ENCODE measurements at places on chromosomes 7 and 10.
A peak's percentile ranks its signal among the peaks of the same experiment; 100 is the strongest.

DNA sequence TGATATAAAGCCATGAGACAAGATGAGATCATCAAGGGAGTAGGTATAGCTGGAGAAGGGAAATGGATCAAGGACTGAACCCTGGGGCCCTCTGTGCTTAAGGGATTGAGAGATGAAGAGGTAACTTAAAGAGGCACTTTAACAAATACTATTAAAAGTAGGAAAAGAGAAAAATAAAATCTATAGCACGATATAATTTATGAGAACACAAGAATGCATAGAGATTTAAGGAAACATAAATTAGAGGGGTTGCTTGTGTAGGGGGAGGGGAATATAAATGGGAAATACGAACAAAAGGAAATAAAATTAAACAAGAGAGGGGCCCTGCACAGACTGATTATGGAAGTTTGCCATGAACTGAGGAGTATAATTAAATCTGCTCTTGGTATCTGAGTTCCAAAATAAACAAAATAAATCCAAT lies 15.6 kb upstream of the LRRC17 start:
- no peak for DNase-seq

DNA sequence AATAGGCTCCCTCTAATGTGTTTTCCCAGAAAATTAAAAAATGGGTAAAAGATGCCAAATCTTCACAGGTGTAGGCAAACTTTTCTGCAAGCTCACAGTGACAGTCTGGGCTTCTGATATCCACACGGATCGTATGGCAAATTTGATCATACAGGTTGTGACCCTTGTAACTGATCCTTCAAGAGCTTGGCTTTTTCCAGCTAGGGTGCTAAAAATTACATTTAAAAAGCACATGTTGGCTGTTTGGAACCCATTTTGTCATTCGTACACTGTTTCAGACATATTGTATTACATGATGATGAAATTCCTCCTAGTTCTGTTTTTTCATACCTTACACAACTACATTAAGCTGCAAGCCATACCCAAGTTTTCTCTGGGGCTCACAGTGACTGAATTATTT lies 138.7 kb downstream of the GFRA1 start:
- no peak for DNase-seq

GRCh38 chr10:69769395-69769992 lies 32.2 kb upstream of the COL13A1 start:
- DNase-seq: no peak

DNA sequence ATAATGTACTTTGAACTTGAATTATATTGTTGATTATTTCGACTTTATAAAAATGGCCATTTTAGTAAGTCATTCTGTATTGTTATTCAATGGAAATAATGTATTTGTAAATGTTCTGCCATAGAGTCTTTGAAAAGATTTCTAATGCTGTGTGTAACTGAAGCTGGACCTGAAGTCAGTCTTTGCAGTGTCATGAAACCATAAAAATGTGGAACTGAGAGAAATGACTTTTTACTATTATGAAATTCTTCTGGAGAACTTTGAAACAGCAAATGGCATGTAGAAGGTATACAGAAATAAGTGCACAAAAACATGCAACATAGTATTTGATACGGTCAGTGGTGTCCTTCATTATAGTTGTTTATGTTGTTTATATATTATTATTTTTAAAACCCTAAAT lies 59.7 kb upstream of the ADRA2A start:
- DNase-seq: no peak

DNA sequence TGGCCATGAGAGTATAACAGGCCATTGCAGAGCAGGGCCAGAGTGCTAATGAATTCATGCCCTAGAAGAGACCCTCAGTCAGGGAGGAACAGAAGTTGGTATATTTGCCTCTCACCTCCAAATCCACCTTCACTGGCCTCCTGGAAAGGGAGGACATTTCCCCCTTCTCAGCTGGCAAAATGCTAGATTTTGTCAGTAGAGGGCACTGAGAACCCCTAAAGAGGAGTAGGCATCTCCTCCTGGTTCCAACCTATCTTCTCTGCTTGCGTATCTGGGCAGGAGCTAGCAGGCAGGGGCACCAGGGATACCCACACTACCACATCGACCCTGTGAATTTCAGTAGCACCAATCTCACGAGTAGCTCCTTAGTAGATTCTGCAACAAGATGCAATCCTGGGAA lies 79.8 kb upstream of the GHITM start:
- DNase-seq: no peak

DNA sequence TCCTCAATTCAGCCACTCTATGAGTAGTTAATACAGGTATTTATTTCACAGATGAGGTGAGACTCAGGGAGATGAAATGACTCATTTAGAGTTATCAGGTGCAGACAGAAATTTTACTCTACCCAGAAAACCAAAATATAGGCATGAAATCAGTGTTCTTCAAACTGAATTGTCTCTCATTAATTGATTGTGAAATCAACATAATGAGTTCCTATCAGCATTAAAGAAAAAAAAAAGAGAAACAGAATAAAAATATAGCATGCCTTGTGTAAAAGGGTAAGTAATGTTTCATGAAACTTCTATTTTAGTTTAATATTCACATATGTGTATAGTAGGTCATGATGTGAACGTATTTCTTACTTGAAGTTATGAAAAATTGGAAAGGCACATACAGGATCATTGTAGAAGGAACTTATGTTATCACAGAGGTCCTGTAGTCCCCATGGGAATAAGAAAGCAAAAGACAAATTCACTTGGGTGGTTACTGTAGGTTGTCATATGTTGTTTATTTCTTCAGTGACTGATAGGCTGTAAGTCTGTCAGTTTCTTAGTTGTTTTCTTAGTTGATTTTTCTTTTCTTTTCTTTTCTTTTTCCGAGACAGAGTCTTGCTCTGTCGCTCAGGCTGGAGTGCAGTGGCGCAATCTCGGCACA lies 47.5 kb downstream of the KAT6B start:
- DNase-seq: no peak

GRCh38 chr10:100748231-100749058 lies 3.1 kb downstream of the PAX2 start:
- no peak for DNase-seq

DNA sequence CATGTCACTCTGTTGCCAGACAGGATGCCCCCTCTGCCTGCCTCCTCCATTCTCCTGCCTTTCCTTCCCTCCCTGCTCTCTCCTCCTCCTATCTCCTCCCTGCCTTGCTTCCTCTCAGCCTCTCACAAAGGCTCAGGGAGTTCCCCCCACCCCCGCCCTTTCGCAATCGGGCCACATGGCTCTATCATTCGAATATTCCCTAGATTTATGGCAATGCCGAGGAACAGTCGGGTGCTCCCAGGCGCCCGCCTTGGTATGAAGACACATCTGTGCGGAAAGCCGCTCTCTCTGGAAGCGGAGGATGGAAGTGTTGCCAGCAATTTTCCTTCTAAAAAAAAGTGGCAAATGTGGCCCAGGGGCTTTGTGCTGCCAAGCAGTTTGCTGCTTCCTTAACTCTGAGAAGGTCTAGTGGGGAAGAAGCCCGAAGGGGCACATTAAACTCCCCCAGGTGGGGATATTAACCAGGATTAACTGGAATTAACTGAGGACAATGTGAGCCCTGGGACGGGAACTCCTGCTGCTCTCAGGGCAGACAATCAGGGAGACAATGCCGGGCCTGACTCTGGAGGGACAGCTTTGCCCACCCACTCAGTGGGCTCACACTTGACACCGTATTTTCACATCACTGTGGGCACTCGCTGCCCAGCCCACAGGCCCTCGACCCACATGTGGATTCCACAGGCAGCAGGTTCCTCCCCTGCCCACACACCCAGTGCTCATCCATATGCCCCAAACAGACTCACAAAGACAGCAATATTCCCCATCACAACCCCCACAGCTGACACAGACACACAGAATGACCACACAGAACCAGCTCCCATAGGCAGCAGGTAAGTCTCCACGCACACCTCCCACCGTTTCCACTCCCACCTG lies 88.4 kb upstream of the SMNDC1 start:
- DNase-seq: no peak

- DNase-seq: no peak
Observed at GRCh38 chr10:77195101-77195500, 442.5 kb downstream of the KCNMA1 start.

GRCh38 chr7:54546081-54546985 lies 4.2 kb downstream of the VSTM2A start:
- DNase-seq: peak; percentile 12

- no peak for DNase-seq
Observed at GRCh38 chr10:21195252-21195651, 298.1 kb upstream of the NEBL start.

DNA sequence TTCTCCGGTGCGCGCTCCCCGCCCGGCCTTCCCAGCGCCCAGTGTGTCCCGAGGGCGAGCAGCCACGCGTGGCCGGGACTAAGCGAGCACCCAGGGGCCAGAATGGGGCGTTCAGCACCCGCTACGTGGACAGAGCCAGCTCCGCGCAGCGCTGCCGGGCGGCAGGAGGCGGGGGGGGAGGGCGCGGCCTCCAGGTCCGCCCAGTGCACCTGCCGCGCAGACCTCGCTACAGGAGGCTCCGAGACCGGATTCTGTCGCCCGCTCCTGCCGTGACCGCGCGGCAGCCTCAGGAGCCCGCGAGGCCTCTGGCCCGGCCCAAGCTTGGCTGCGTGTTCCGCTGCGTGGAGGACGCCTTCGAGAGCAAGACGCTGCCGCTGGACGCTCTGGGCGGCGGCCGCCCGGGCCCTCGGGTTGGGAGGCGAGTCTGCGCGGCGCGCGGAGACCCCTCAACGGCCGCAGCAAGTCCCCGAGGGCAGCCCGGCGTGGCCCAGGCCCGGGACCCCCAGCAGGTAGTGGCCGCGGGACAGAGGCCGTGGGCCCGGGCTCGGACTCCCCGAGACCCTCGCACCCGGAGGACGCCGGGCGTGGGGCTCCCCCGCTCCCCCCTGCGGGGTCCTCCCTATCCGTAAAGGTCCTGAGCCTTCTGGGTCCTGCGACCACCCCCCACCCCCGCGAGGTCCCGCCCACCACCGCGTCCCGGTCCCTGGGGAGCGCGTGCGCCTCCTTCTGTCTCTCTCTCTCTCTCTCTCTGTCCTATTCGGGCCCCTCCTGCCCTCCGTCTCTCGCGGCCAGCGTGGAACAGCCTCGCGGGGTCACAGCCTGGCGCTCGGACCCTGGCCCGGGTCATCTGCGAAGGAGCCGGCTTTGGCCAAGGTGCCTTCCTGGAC lies 904 bp upstream of the DPYSL4 start:
- peak; percentile 23 for DNase-seq

DNA sequence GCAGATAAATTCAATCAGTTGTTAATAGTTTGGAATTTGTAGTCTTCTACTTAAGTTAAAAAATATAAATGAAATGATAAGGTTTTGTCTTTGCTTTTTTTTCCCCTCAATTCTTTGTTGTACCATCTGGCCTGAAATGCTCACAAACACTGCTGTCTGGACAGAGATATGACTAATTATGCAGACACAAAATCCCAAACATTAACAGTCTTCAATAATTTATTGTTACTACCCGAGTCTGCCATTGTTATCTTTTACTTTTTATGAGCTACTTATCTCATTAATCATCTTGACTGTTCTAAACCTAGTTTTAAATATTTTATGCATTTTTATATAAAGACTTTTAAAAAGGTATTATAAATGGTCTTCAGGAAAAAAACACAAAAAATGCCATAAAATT lies 64.7 kb upstream of the THSD7A start:
- no peak for DNase-seq

DNA sequence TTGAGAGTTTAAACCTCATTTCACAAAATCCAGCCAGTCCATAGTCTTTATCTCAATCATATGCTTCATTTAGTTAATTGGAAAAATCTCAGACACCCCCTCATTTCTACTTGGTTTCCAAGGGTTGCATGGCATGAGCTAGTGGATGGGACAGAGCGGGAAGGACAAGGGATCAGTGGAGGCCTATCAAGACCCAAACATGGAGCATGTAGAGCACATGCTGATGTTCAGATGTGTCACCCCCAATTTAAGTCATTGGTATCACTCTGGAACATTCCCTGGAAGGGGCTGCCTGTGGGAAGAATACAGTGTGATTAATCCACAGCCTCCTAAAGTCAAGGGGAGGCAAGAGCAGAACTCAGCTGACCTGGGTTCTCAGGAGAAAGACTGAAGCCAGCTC lies 2.3 kb downstream of the C10orf71 start:
- no peak for DNase-seq

- DNase-seq: no peak
Observed at GRCh38 chr10:120181154-120181553, 275.9 kb upstream of the PLPP4 start.

DNA sequence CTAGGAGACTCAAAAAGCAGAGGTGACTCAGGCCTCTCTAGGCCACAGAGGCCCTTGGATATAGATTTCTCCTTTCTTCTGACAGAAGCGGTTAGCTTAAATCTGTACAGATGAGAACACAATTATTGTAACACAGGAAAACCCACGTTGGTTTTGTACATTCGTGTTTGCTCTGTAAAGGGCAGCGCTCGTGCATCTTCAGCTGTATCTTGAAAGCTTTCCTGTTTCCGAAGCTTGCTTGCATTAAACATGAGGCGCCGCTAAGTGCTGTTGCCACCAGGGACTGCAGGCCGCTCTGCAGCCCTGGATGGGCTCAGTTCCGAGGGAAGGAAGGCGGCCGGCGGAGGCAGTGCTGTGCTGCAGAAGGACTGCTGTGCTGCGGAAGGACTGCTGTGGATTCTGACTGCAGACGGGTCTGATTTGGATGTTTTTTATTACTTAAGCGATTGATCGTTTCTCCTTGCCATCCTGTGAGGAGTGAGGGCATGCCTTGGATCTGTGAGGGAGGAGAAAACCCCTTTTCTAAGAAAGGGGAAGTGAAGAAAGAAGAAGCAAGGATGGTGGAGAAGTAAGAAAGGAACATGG lies 53.3 kb downstream of the FHIP2A start:
- DNase-seq: peak; percentile 30

GRCh38 chr7:28312948-28313347 lies 99.4 kb upstream of the CREB5 start:
- DNase-seq: peak; percentile 66

GRCh38 chr10:62109587-62110293 lies 158.9 kb downstream of the RTKN2 start:
- DNase-seq: no peak

DNA sequence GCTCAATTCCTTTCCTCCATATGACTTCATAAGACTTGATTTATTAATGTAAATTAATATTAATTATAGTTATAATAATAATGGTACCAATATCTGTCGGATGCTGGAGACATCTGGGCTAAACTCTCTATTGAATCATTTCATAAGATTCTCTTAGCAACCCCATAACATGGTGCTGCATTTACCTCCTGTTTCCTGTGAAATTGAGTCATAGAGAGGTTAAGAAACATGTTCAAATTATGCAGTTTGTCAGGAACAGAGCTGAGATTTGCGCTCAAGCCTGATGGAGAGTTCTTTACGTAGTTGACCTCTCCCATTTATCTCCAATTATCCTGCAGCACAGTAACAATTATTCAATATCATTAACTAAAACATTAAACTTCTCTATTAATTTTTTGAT lies 621.8 kb upstream of the FZD8 start:
- no peak for DNase-seq

GRCh38 chr10:60646966-60647796 lies 131.1 kb upstream of the CDK1 start:
- DNase-seq: peak; percentile 71
